ENCODE measurements at places on chromosomes 16 and 17.

DNA sequence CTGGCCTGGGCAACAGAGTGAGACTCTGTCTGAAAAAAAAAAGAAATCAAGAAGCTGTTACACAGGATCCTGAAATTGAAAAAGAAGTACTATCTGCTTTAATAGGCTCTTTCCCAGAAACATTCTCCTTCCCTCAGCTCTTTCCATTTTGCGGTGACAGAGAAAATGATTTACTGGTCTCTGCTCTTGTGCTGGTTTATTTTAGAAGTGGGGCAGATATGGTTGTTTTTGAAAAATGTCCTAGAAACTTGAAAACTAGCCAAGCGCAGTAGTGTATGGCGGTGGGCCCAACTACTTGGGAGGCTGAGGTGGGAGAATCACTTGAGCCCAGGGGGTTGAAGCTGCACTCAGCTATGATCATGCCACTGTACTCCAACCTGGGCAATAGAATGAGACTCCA, 28.8 kb upstream of the TANGO6 start:
- DNase-seq, result no peak

GRCh38 chr17:51046514-51047384, 73.9 kb downstream of the SPAG9 start:
- DNase-seq, result no peak

DNA sequence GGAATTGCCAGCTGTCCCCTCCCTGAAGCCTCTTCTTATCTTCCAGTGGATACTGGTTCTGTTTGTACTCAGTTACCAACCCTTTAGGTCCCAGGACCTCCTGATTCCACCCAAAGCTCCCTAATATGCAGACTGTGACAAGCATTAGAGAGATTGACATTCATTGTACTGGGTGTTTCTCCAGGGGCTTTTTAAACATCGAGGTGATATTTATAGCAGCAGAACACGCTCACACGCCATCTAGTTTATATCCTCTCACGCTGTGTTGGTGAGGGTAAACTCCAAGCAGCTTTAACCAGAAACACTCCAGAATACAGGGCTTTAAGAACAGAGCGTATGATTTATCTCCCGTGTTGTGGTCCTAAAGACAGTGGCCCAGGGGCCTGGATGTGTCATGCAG, 238.4 kb downstream of the IRF8 start:
- DNase-seq, result no peak

GRCh38 chr16:63131503-63131902, 1095.3 kb upstream of the CDH8 start:
- no peak for DNase-seq

- no peak for DNase-seq
Measured at GRCh38 chr17:57035971-57036481, 49.0 kb upstream of the AKAP1 start.

GRCh38 chr17:56160422-56160821, 7.1 kb downstream of the ANKFN1 start:
- no peak for DNase-seq

DNA sequence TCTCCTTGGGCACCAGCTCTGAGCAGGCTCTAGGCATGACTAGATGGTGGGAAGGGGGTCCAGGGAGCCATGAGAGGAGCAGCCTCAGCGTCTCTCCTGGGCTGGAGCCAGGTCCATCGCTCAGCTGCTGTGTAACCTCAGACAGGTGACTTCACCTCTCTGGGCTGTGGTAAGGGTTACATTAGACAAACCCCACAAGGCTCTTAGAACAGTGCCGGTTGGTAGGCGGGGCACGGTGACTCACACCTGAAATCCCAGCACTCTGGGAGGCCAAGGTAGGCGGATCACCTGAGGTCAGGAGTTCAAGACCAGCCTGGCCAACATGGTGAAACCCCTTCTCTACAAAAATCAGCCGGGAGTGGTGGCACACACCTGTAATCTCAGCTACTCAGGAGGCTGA, 18.1 kb upstream of the NPTX1 start:
- no peak for DNase-seq
